ENCODE measurements at places on chromosomes 6 and 20.

DNA sequence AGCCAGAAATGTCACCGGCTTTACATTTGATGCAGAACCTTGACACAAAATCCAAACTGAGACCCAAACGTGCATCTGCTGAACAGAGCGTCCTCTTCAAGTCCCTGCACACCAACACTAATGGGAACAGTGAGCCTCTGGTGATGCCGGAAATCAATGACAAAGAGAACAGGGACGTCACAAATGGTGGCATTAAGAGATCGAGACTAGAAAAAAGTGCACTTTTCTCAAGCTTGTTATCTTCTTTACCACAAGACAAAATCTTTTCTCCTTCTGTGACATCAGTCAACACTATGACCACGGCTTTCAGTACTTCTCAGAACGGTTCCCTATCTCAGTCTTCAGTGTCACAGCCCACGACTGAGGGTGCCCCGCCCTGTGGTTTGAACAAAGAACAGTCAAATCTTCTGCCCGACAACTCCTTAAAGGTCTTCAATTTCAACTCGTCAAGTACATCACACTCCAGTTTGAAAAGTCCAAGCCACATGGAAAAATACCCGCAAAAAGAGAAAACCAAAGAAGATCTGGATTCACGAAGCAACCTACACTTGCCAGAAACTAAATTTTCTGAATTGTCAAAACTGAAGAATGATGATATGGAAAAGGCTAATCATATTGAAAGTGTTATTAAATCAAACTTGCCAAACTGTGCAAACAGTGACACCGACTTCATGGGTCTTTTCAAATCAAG is 108.4 kb downstream of the RTN4IP1 start:
- DNase-seq, result peak; percentile 82

DNA sequence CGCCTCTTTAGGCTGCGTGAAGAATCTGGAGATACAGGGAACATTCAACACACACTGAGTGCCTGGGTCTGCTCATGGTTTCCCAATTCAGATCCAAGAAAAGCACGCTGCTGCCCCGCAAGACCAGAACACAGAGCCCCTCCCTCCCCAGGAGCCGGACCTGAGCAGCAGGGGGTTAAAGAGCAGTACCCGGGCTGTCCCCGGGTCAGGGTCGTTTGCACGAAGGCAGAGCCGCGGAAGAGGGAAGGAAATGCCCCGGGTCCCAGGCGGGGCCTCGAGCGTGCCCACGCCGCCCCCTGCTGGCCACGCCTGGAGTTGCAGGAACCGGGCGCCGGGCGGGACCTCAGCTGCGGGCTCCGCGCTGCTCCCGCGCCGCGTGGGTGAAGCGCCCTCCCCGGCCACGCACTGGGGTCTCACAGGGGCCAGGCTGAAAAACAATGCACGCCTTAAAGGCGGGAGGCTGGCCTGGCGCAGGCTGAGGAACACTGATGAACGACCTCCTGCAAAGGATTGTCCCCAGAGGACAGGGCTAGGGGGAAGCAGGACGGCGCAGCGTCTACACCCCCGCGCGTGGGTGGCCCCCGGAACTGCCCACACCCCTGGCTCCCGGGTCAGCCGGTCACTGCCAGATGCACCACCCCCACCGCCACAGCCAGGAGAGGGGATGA is 48.9 kb downstream of the ANKRD60 start:
- DNase-seq, result peak; percentile 65

GRCh38 chr6:168411130-168411529 is 29.9 kb upstream of the SMOC2 start:
- no peak for DNase-seq

DNA sequence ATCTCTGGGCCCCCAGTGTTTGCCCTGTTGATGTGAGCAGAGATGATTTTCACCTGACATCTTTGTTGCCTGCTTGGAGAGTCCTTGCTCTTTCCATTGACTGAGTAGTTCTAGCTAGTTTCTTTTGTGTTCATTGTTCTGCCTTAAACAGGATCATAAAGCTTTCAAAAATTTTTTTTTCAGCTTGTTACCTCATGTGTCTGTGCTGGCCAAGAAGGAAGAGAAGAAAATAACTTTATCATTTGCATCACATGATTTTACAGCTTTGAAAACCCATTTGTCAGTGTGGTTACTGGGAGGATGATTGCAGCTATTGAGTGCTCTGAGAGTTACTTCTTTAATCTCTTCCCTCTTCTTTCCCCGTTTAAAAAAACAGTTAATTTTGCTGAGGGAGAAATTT is 16.0 kb downstream of the FOXO3 start:
- no peak for DNase-seq

DNA sequence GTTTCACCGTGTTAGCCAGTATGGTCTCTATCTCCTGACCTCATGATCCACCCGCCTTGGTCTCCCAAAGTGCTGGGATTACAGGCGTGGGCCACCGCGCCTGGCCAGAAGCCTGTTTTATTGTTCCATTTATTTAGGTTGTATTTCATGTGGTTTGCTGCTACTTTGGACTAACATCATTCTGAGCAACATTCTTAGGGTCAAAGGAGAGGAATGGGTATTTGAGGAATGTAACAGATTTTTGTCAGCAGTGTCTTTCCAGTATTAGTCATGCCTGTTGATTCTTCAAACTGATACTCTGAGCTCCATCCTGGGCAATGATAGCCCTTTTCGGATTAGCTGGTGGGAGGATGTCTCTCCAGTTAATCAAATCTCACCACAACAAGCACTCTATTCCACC is 213.0 kb upstream of the CITED2 start:
- no peak for DNase-seq

DNA sequence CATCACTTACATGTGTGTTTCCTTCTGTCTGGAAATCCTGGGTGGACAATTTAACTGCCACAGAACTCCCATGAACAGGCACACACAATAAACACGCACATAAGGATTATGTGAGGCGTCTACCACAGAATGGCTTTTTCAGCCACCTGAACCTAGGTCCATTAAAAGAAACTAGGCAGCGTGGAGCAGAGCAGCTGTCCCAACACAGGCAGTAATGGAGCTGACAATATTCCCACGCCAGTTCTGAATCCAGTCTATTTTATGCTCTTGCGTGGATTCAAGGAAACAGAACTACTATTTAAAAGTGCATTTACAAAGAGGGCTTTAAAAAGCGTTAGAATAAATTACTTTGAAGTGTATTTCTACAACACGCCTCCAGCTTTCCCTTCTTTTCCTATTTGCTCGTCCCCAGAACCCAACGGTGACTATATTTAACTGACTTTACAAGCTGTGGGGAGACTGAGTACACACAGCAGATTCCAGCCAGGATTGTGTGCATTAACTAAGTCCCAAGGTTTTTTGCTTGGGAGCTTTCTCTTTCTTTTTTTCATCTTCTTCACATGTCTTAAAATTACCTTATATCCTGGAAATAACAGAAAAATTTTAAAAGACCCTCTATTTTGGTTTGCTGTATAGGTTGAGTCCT is 95.9 kb downstream of the GMDS start:
- DNase-seq, result no peak

DNA sequence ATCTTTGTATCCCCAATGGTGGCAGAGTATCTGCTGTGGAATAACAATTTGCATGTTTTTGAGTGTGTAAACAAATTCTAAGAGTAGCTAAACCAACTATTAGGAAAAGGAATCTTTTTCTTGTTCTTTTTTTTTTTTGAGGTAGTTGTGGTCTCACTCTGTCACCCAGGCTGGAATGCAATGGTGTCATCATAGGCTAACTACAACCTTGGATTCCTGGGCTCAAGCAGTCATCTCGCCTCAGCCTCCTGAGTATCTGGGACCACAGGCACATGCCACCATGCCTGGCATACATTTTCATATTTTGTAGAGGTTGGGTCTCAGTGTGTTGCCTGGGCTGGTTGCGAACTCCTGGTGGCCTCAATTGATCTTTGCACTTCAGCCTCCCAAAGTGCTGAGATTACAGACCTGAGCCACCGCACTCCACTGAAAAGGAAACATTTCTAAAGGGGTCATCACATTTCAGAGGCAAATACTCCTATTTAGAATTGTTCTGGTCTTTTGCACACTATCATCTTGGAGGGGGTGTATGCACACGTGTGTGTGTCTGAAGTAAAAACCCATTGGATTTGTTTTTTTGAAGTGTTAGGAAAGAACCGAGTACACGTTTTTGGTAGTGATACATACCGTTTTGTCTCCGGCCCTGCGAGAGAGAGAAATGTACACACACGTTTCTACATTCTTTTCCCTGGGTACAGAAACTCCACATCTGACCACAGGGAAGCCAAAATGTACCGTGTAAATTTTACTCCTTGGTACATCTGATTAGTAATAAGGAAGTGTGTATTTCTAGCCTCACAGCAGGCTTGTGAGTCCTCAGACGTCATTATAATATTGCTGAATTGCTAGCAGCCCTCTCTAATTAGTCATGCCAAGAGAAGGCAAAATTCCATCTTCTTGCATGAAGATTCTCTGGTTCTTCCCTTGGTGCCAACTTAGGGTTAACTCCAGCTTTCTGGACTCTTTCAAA is 183.6 kb downstream of the JARID2 start:
- no peak for DNase-seq

DNA sequence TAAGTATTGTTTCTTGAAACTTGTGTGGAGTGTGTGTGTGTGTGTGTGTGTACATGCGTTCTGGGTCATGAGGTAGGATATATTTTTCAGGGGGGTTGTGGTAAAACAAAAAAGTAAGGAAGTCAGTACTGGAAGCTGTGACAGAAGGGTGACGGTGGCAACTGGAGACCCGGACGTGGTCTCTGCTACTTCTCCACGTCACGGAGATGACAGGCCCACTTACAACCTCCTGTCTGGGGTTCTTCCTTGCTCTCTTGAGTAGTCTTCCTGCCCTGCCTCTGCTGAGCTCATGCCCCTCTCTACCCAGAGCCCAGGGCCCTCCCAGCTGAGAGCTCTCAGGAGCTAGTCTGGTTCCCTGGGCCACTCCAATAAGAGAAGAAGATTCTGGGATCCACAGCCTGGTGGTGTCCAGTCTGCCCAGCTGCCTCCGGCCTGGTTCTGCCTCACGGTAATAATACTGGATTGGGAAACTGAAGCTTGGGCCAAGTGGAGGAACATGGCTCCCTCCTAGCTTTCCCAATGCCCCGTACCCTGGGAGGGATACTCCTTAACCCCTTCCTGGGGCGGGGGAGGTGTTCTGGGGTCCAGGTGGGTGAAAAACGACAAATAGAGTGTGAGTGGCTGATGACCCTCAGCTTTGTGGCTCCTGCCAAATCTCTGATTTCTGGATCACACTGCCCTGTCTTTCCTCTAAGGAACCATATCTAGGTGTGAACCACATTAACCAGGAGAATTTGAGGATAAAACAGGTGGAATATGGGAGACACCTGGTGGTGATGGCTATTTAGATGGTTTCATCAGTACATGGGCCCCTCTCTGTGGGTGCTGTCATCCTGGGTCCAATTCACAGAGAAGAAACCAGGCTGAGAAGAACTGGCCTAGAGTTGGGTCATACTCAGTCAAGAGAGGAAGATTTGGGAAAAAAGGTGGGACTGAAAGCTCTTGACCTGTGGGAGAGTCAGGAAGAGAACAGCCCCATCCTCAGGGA is 27.2 kb downstream of the VEGFA start:
- no peak for DNase-seq

- no peak for DNase-seq
These were observed 6.6 kb downstream of the UFL1 start for GRCh38 chr6:96528193-96528592.

GRCh38 chr6:154583546-154584188 is 73.2 kb upstream of the CNKSR3 start:
- DNase-seq, result no peak
